ELR (cell line): ENCODE measurements at places on chromosomes 6 and 20.

- DNase-seq = no peak
These were observed 57.9 kb downstream of the HLA-A start for GRCh38 chr6:30000156-30000791.

DNA sequence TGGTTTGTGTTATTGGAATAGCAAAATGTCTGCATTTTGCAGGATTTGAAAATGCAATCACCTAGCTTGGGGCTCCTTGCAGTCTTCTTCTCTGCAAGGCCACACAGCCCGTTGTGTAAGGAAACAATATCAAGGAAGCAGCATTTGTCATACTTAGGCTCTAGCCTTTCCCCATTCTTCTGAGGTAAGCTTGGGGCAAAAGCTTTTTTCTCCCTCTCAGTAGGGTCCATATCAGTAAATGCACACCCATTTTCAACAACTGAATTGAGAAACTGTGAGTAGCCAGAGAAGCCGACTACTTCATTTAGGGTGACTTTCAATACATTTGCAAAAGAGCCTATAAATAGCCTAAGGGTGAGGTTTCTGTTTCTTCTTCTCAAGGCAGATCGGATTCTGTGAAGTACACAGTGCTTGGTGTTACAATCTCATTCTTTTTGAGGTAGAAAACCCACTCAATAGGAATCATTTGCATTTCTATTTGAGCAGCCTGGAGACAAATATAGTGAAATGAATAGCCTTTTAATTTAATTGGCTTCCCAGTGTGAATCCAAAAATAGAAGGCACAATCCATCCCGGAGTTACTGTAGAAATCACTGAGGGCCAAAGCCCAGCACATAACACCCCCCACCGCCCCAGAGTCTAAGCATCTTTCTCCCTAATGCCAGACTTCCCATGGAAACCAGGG lies 61.8 kb downstream of the BTBD3 start:
- no peak for DNase-seq

DNA sequence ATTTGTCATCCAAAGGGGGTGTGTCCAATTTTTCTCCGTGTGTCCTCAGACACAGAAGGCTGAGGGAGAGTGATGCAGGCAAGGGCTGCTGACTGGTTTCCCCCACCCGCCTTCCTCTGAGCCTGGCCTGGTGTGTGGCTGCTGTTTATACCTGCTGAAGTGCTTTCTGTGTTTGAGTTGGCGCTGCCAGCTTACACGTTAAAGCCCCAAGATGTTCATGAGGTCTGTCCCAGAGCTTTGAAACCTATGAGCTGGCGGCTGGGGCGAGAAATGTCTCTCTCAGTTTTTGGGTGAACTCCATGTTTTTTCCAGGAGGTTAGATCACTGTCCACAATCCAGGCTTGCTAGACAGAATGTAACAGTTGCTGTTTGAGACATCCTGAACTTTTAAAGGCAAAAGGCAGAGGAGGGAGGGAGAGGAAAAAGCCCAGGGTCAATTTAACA lies 69.0 kb upstream of the CCN2 start:
- peak; percentile 10 for DNase-seq

- DNase-seq = peak; percentile 44
These were observed 48.7 kb downstream of the YTHDF1 start for GRCh38 chr20:63167026-63167917.

DNA sequence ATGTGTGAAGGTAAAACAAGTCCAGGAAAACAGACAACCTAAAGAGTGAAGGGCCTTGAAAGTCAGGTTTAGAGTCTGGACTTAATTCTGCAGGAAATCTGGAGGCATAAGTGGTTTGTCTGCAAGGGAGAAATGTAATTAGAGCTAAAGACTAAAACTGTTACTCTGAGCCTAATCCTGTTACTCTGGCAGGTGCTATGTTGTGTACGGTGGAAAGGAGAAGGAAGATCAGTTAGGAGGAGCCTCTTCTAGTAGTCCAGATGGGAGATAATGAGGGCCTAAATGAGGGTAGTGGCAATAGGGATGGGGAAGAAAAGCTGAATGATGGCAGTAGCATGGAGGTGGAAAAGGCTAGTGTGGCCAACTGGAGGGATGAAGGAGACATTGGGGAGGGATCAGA lies 118.5 kb downstream of the PDSS2 start:
- DNase-seq = no peak

- DNase-seq = peak; percentile 78
These were observed 170.9 kb upstream of the AKAP12 start for GRCh38 chr6:151068761-151069312.

DNA sequence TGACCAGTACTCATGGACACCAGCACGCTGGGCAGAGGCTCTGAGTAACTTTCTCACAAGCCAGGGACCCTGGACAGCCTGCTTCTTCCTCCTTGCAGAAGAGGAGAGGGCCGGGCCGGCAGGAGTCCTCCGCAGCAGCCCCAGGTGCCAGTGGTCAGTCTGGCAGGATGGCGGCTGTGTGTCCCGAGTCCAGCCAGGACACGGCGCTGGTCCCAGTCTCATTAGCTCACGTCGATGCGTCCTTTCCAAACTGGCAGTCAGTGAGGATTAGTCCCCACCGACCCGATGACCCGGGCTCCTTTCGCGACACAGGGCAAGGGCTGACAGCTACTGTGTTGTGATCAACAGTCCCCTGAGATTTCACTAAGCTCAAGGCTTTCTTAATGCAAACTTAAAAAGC lies 267.0 kb downstream of the TAF4 start:
- DNase-seq = no peak

DNA sequence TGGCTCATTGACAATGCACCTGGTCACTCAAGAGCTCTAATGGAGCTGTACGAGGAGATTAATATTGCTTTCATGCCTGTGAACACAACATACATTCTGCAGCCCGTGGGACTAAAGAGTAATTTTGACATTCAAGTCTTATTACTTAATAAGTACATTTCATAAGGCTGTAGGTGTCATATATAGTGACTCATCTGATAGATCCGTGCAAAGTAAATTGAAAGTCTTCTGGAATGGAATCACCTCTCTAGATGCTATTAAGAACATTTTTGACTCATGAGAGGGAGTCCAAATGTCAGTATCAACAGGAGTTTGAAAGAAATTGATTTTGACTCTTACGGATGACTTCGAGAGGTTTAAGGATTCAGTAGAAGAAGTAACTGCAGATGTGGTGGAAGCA lies 267.9 kb downstream of the CLVS2 start:
- DNase-seq = no peak

GRCh38 chr6:34242252-34243130 lies 5.8 kb downstream of the HMGA1 start:
- peak; percentile 84 for DNase-seq

GRCh38 chr20:38298768-38299288 lies 5.1 kb upstream of the BPI start:
- no peak for DNase-seq

GRCh38 chr20:59190466-59190865 lies 26.8 kb downstream of the ZNF831 start:
- no peak for DNase-seq

- DNase-seq = no peak
These were observed 44.4 kb downstream of the CDS2 start for GRCh38 chr20:5171064-5171789.

- DNase-seq = no peak
These were observed 280.8 kb downstream of the CENPW start for GRCh38 chr6:126620719-126621118.

- DNase-seq = no peak
These were observed 228.0 kb downstream of the PLCB1 start for GRCh38 chr20:8360035-8360434.

DNA sequence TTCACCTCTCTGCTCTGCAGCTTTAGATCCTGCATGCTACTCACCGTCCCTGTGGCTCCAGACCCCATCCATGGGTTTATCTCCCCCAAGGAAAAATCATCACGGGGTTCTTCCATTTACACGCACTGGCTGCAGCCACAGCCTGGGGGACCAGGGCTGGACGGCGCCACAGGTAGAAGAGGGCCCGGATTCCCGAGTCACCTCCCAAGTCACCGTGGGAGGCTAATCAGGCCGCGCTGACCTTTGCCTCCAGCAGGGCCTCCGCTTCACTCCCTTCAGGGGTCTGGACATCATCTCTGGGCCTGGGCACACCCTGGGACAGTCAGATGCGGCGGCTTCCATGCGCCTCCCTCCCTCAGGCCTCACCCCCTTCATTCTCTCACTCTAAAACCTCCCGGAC lies 47.8 kb upstream of the ENTPD6 start:
- DNase-seq = no peak

GRCh38 chr6:64090352-64090751 lies 454.8 kb downstream of the PHF3 start:
- no peak for DNase-seq

GRCh38 chr20:25204550-25205276 lies 9.2 kb downstream of the ENTPD6 start:
- DNase-seq = no peak

DNA sequence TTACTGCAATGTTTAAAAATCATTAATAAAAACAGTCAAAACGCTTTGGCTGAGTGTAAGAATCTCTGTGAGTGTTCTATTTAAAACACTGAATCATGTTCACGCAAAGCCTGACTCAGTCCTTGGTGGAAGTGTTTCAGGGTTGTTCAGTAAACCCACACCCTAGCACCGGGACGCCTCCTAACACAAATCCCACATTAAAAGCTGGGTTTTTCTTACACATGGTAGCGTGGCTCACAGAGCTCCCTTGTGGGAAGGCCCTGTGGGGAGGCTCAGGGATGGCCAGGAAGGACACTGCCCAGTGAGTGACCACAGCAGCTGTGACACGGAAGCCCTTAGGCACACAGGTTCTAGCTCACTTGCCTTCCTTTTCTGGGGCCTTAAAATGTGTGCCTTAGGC lies 80.2 kb downstream of the GMPR start:
- peak; percentile 86 for DNase-seq

GRCh38 chr20:57213291-57213690 lies 53.1 kb downstream of the BMP7 start:
- DNase-seq = no peak

- DNase-seq = no peak
These were observed 93.7 kb downstream of the SH3BGRL2 start for GRCh38 chr6:79724816-79725215.

DNA sequence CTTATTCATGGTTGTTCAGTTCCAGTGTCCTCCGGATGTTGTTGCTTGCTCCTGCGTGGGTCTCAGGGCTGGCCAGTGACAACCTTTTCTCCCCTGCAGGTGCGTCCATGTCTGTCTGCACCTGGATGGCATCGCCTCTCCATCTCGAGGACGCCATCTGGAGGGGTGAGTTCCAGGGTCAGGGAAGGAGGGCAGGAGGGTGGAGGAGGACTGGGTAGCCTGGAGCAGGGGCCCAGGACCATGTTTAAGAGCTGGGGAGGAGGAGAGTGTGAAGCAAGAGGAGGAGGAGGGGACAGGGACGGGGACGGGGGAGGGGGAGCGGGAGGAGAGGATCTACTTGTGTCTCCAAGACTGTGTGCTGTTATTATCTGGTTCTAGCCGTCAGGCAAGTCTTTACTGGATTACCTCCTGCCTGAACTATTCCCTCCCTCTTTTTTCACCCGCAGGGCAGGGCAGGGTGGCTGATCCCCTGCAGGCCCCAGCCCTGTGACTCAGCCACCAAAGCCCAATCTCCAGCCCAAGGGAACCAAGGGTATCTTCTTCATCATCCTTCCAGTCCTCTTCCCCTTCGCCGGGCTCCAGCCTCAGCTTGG lies 32.2 kb upstream of the TULP1 start:
- peak; percentile 48 for DNase-seq

GRCh38 chr6:31952140-31952805 lies 6.4 kb downstream of the CFB start:
- DNase-seq = peak; percentile 78

GRCh38 chr6:101545191-101545590 lies 151.7 kb downstream of the GRIK2 start:
- DNase-seq = peak; percentile 23

- no peak for DNase-seq
These were observed 25.5 kb upstream of the MANEA start for GRCh38 chr6:95551678-95552324.

- DNase-seq = no peak
These were observed 104.4 kb upstream of the FAM184A start for GRCh38 chr6:119182875-119183274.

DNA sequence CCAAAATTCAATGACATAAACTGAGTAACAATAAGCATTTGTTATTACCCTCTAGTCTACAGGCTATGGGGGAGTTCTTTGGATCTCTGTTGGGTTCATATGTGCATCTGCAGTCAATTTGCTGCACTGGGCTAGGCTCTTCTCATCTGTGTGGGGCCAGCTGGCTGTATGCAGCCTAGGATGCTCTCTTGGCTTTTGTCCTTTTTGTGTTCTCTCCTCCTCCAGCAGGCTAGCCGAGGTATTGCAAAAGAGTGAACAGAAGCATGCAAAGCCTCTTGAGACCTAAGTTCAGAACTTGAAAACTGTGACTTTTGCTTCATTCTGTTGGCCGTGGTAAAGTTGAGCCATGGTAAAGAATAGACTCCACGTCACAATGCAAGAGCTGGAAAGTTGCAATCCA lies 62.8 kb upstream of the FOXO3 start:
- DNase-seq = peak; percentile 57

DNA sequence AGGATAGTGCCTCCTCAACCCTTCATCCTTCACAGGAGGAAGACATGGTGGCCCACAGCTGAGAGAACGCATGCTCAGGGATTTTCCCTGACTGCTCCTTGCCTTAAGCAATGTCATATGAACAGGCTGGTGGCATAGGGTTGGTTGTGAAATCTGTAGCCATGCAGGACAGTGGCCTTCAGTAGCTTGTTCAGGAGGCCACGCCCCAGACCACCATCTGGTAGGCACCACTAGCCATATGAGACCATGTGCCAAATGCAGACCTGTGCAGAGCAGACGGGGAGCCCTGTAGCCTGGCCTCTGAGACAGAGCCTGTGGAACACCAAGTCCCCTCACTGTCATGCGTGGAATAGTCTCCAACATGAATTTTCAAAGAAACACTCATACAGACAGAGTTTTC lies 76.5 kb downstream of the ADTRP start:
- no peak for DNase-seq

- DNase-seq = no peak
These were observed 1.5 kb downstream of the TMEM181 start for GRCh38 chr6:158561321-158561884.

GRCh38 chr20:51013577-51014330 lies 9.2 kb downstream of the KCNG1 start:
- DNase-seq = no peak

GRCh38 chr6:72182337-72183246 lies 296.2 kb downstream of the RIMS1 start:
- DNase-seq = peak; percentile 45

DNA sequence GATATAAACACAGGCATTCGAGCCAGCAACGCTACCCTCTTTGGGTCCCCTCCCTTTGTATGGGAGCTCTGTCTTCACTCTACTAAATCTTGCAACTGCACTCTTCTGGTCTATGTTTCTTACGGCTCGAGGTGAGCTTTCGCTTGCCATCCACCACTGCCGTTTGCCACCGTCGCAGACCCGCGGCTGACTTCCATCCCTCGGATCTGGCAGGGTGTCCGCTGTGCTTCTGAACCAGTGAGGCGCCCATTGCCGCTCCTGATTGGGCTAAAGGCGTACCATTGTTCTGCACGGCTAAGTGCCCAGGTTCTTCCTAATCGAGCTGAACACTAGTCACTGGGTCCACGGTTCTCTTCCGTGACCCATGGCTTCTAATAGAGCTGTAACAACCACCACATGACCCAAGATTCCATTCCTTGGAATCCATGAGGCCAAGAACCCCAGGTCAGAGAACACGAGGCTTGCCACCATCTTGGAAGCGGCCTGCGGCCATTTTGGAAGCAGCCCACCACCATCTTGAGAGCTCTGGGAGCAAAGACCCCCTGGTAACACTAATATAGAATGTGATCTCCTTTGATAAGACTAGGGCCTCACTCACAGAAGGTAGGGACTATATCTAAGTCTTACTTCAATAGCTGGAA lies 973 bp downstream of the UBD start:
- no peak for DNase-seq

GRCh38 chr6:12729467-12729866 lies 12.9 kb downstream of the PHACTR1 start:
- DNase-seq = no peak

- DNase-seq = peak; percentile 56
These were observed 445 bp downstream of the RAB32 start for GRCh38 chr6:146543940-146544615.
